Tibial nerve (tissue), 4 donors: ENCODE measurements at places on chromosomes 13 and 19.

DNA sequence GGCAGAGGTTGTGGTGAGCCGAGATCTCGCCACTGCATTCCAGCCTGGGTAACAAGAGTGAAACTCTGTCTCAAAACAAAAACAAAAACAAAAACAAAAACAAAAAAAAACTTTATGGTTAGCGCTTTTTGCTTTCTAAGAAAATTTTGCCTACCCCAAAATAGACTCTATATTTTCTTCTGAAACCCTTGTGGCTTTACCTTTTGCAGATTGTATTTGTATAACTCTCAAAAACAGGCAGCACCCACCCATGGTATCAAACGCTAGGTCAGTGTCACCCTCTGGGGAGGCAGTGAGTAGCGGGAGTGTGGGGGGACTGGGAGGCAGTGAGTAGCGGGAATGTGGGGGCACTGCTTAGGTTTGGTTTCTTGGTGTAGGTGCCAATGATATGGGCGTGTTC is 7.5 kb upstream of the SLC39A3 start:
- DNase-seq: no peak

DNA sequence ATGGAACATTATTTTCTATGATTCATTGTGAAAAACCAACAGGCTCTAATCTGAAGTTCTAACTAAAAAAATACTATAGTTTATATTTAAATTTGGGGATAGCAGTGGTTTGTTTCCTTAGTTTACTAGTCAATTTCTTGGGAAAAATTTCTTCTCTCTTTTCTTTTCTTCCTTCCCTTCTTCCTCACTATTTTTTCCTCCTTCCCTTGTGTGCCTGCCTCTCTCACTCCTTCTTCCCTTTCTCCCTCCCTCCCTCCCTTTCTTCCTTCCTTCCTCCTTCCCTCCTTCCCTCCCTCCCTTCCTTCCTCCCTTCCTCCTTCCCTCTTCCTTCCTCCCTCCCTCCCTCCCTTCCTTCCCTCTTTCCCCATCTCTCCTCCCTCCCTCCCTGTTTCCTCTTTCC is 226.5 kb downstream of the ZNF536 start:
- no peak for DNase-seq

DNA sequence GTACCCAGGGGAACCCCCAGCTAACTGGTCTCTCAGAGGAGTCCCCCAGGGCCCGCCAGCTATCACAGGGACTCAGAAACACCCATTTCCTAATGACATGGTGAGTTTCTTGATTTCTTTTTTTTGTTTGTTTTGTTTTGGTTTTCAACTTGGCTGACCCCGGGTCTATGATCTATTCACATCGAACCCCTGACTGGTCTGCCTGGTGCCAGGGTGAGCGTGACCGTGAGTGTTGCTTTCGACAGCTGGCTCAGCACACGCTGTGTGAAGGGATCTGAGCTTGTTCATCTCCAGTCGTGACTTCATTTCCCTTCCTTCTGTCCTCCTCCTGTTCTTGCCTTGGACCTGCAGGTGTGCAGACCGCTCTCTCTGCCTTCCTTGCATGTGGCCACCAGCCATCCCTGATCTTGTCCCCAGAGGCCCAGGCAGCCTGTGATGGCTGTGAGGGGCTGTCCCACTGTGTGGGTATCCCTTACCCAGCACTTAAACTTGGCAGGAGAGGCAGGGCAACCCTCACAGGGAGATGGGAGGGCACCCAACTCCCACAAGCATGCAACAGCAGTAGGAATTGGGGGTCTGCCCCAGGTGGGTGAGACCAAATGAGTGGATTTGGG is 26.2 kb downstream of the TMEM161A start:
- no peak for DNase-seq

- DNase-seq: no peak
These were observed 16.4 kb downstream of the CCDC124 start for GRCh38 chr19:17948931-17949930.

DNA sequence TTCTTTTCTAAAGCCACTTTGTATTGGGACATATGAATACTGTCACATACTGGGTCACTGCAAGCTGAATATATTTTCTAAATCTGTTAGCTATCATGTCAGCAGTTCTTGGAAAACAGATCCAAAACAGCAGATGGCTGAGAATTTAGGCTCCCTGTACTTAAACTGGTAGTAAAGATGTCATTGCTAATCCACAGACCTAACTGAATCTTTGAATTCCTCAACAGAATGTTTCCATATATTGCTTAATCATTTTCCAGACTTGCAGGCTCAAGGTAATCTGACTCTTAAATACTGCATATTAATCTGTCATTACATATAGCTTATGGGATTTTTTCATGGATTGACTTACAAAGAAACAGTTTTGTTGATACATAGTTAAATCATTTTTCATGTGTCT is 639.0 kb upstream of the KLHL1 start:
- no peak for DNase-seq

DNA sequence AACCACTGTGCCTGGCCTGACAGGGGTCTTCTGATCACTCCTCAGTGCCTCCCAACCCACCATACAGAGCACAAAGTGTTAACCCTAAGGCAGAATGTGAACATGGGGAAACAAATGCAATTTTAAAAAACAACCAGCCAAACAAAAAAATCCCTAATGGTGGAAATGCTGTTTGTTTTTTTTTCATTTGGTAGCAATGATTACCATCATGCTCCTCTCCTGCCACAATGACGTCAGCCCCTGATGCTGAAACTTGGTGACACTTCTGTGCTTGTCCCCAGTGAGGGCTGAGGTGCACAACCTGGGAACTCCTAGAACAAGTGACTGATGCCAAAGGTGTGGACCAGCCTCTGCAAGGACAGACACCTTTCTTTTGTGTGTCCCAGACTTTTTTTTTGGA is 4.0 kb upstream of the TSPAN16 start:
- no peak for DNase-seq

DNA sequence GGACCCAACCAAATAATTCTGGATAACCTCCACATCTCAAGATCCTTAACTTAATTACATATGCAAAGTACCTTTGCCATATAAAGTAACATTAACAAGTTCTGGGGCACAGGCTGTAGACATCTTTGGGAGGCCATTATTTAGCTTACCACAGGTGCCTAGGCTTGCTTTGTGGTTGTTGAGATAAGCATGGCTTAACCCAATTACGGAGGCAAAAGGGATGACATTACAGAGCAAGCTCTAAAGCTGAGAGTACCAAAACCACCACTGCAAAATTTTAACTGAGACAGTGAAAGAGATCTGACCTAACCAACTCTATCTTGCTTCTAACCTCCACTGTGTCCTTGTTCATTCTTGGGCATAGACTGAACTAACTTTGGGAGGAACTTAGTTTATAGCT is 502.9 kb upstream of the ATXN8OS start:
- no peak for DNase-seq

- no peak for DNase-seq
These were observed 1436.8 kb upstream of the PCDH9 start for GRCh38 chr13:68666774-68667397.

DNA sequence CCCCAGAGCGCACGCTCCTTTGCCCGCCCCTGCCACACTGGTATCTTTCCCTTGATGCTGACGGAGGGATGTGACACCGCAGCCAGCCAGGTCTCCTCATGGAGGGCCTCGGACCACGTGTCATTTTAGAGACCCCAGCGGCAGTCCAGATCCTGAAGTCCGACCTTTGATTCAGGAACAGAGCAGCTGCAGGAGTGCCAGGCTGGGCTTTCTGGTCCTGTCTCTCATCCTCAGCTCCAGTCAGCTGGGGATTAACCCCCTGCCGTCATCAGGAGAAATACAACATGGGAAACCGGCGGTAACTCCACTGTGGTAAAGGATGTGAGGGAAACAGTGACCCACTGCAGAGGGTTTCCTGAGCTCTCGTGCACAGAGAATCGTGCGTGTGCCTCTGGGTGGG is 140.6 kb downstream of the SIPA1L3 start:
- no peak for DNase-seq

- DNase-seq: no peak
These were observed 237.7 kb upstream of the DACH1 start for GRCh38 chr13:72104656-72105180.

DNA sequence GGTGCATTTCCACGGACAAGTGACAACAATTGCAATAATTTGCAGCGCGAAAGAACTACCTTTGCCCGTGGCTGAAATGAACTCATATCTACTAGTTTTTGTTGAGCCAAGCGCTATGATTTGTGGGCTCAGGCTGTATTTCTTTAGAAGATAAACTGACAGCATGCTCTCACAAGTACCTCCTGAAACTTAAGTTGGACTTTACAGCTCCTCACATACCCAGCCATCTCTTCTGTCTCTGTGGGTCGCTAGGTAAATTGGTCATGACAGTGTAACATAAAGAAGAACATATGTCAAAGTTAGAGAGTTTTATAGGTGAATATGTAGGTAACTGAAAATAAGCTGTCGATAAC is 839 bp downstream of the COG6 start:
- no peak for DNase-seq

- no peak for DNase-seq
These were observed 16.9 kb upstream of the AP1M2 start for GRCh38 chr19:10603873-10604459.

DNA sequence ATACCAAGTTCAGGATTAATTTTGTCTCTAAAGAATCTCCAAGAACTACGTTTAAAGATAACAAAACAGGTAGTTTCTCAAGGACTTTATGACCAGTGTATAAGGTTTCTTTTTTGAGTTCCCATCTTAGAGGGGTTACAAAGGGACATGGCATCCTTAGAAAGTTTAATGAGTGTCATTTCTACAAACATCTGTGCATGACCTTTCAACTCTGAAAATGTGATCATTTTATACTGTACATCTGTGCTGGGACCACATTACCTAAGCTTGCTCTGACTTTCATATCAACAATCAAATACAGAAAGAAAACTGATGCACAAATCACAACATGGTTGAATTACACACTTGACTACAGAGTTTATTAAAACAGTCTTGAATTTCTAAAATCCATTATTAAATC is 37.1 kb downstream of the KLF12 start:
- no peak for DNase-seq
